ENCODE measurements at places on chromosomes 5 and 9. TPM values are rescaled to one million over a fixed set of nuclear protein-coding genes. Genes with fewer than 3 reads are reported as not detected.

PCDHA4 gene
- not detected for polyA plus RNA-seq

FIBCD1 gene
- polyA plus RNA-seq, result 2.6 TPM

ARHGEF28 gene
- polyA plus RNA-seq, result 55.7 TPM

CENPK gene
- polyA plus RNA-seq, result 18.7 TPM

GDA gene
- 0.68 TPM for polyA plus RNA-seq

CCDC187 gene
- polyA plus RNA-seq, result 0.03 TPM

SLC34A1 gene
- polyA plus RNA-seq, result not detected

RALGDS gene
- polyA plus RNA-seq, result 11.9 TPM

INSL6 gene
- polyA plus RNA-seq, result not detected

WNT8A gene
- not detected for polyA plus RNA-seq

TLR4 gene
- polyA plus RNA-seq, result not detected

KIF12 gene
- 1.7 TPM for polyA plus RNA-seq

- DNase-seq, result no peak
Measured at GRCh38 chr9:84754881-84755280, 85.4 kb downstream of the NTRK2 start.

DNA sequence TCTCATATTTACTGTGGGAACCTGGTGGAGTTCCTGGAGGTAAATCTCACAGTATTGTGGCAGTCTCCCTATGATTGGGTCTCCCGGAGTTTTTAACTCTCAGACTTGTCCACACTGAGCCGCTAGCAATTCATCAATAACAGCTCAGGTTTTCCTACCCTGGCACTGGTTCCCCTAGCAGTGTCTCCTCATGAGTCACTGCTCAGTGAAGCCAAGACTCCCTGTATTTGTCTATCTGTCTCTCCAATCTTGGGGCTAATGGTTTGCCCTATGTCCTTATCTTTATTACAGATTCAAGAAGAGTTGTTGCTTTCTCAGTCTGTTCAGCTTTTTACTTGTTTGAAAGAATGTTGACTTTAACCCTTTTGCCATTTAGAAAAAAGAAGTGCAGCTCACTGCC lies 176.7 kb upstream of the FGF10 start:
- peak; percentile 2 for DNase-seq

DNA sequence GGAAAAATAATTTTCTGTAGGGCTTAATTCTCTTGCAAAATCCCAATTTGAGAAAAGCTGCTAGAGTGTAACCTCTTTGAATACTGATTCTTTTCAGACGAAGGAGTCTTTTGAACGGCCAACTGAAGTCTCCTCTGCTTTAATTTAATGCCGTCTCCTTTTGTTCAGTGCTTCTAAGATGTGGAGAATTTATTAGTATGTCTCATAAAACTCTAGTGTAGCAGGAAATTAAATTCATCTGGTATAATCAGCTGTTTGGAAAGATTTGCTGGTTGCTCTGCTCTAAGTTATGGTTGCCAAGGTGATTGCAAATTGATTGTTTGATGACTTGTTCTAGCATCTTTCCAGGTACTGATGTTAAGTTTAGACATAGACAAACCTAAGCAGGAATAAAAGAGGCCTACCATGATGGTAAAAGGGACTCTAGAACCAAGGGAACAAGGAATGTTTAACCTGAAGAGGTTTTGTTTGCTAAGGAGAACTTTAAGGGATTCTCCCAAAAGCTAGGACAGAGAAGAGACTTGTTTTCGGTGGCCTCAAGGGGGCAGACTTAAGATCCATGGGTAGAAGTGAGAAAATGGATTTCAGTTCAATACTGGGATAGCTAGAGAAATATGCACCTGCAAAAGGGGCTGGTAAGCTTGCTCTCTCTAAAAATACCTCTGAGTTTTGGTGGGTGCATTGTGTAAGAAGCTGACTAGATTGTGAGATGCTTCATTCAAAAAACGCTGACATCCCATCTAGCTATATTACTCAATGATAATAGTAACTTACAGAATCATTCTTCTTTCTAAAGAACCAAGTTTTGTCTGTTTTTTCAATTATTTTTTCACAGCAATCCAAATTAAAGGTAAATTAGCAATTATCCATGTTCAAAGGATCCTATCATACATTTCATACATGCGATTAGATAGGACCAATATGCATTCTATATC lies 5.7 kb upstream of the ADRB2 start:
- DNase-seq, result no peak

- peak; percentile 48 for DNase-seq
Measured at GRCh38 chr9:111482694-111483438, 1.3 kb downstream of the ECPAS start.

DNA sequence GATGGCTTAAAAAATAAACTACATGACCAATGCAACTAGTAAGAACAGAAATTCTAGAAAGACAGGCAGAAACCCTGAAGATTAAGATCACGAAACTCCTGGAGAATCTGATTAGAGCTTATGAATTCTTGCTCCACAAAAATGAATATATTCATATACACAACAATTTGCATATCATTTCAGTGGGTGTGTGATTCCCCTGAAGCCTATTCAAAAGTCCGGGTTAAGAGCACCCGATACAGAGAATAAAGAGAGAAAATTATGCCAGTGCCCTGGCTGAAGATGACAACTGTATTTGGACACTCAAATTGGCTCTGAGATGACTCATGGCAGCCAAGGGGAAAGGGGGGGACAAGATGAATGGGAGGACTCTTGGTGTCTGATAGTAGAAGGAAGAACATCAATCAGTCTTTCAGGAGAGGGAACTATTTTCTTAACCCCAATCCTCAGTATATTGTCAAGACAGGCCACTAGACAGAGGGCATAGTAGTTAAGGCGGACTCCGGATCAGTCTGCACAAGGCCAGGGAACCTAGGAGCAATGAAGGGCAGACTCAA lies 6.0 kb downstream of the TMOD1 start:
- DNase-seq, result no peak

DNA sequence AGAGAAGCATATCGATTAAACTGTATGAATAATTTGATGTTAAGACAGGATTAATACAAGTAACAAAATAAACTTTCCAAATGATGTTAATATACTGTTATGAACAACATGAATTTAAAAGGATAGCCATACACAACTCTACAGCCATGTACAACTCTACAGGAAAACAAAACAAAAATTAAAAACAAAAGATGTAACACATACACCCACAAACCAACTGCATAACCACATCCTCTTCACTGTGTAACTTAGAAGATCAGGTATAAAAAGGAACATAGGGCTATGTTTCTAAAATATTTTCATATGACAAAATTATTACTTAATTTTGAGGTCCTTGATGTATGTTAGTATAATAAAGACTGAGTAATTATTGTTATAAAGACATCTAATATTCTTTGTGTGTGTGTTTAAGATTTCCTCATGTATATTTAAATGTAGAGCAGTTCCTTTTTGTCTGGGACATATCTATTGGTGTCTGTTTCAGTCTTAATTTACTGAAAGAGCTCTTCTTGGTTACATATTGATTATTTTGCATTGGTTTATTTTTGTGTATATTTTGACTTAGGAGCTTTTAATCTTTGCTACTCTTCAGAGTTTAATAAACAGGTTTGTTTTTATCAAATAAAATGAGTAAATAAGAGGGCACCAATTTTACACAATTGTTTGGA lies 966.8 kb upstream of the CTNND2 start:
- DNase-seq, result no peak

GRCh38 chr5:147188200-147189108 lies 46.4 kb upstream of the STK32A start:
- DNase-seq, result peak; percentile 53

GRCh38 chr5:32585122-32585445 lies 273 bp upstream of the SUB1 start:
- no peak for DNase-seq

GRCh38 chr5:133694181-133694831 lies 82.0 kb upstream of the FSTL4 start:
- DNase-seq, result no peak

DNA sequence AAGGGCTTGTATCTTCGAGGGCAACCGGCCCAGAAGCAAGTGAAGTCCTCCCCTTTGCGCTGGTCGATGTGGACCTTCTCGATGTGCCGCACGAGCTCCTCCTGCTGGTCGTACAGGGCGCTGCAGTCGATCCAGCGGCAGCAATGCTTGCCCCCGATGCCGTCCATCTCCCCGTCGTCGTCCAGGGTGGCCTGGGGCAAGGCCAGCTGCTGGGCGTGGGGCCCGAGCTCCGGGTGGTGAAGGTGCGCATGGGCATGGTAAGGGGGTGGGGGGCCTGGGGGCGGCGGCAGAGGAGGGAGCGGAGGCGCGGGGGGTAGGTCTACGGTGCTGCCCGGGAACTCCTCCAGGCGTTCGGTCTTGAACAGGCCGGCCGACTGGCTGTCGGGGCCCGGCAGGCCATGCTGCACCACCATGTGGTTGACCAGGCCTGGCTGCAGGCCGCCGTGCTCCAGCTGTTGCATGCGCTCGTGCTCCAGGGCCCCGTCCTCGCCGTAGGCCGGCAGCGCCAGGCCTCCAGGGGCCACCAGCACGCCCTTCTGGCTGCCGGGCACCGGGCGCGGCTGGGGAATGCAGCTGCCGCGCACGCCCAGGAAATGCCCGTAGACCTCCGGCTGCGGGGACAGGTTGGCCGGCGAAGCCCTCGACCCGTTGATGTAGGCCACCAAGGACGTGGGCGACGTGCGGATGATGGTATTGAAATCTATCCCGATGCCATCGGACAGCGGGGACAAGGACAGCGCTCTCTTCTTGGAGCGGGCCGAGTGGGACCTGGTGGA lies 181.8 kb downstream of the GLIS3 start:
- DNase-seq, result no peak

GRCh38 chr9:5773324-5773999 lies 59.5 kb downstream of the ERMP1 start:
- no peak for DNase-seq

DNA sequence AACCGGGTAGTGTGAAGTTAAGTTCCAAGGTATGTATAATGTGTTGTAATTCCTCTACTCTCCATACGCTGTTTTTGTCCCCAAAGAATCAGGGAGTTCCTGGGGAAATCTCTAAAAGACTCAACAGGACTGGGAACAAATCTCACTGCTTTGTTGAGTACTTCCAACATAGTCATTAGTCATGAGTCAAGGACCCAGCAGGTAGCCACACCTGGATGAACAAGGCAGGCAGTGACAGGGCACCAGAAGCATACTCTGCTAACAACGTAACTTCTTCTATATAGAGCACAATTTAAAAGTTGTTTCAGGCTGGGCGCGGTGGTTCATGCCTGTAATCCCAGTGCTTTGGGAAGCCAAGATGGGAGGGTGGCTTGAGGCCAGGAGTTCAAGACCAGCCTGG lies 126.8 kb downstream of the SLC1A3 start:
- DNase-seq, result peak; percentile 50

DNA sequence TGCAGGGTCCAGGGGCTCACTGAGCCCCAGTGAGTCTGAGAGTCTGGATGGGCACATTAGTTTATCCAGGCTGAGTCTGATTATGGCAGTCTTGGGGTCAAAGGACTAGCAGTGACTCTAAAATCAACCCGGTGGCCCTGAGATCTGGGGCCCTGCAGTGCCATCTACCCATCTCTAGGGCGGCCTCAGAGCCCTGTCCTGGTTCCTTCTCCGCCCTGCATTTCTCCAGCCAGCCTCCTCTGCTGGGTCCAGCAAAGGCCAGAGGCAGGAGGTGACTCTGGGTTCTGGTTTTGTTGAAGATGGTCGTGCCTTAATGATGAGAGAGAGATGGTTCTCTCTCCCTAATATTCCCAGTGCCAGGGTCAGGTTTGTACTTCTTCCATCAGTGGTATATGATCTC lies 15.0 kb downstream of the DCANP1 start:
- no peak for DNase-seq

DNA sequence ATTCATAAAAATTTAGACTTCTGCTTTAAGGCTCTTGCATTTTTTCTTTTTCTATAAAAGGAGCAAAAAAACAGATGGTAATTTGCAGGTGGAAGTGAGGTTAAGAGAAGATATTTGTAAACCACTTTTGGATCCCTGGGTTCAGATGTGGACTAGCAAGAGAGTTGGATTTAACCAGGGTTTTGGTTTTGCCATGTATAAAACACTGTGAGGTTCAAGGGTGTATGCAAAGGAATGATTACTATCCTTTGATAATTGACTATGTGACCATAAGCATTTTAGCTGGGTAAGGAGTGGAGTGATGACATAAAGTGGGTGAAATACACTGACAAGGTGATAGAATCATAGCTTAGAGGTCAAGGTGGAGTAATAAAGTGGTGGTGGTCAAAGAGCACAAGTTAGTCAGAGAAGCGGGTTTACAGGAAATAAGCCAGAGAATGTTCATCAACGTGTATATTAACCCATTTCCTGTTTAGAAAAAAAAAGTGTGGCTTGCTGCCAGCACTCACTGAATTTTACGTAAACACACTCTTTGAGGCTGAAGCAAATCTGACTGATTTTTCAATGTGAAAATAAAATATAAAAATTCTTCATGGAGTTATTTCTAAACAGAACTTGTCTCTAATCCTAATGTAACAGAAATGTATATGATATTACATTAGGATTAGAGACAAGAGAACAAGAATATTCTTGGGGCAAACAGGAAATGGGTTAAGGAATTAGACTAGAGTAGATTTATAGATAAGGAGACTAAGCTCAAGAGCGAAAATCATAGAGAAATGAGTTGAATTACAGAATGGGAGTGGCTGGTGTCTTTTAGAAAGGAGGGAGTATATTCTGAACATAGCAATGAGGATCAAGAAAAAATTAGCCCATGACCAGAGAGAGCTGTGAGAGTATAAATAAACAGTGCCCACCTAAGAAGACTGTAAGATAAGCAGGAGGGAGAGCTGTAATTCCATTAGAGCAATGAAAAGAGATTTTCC lies 74.5 kb downstream of the CDKN2A start:
- peak; percentile 66 for DNase-seq

- DNase-seq, result peak; percentile 27
Measured at GRCh38 chr5:72955143-72955767, 586 bp upstream of the FCHO2 start.

GRCh38 chr5:80231693-80232092 lies 24.2 kb downstream of the SERINC5 start:
- no peak for DNase-seq

DNA sequence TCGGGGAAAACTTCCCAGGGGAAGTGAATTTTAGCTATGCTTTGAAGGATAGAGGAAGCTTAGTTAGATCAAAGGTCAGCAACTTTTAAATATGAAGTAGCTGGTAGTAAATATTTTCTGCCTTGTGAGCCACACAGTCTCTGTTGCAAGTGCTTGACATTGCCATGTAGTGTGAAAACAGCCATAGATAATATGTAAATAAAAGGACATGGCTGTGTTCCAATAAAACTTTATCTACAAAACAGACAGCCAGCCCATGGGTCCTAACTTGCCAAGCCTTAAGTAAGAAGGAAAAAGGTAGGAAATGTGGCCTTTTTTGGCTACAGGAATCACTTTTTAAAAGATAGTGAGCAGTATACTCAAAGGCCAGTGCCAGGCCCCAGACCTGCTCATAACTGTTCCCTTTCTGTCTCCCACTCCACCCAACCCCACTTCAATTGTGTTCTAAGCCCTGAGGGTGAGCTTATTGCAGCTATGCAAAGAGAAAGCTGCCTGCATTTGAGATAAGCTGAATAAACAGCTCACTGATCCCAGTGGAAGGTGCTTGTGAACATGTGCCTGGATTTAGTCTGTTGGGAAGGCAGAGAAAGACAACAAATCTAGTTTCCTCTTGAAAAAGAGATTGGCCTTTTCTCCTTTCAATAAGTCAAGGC lies 113.0 kb upstream of the TRIM32 start:
- no peak for DNase-seq
